ENCODE measurements at places on chromosomes 2 and 18. TPM values are rescaled to one million over a fixed set of nuclear protein-coding genes. Genes with fewer than 3 reads are reported as not detected.

The HAAO gene
- total RNA-seq: 6.0 TPM

DNA sequence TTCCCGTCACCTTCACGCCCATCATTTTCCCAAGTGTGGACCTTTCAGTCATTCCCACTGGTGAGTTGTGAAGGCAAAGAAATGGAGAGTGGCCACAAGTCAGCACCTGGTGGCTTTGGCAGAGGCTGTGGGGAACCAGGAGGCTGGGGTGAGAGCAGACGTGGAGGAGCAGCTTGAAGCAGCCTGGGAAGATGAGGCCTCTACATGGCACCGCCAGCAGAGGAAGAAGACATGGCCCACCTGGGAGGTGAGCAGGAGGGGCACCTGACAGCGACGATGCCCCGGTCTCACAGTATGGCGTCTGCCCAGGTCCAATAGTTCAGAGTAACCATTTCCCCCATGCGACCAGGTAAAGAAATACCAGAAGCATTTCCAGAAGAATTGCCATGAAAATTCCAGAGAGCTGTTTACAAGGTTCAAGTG, 69.0 kb downstream of the TPO start:
- no peaks in the 10 kb centered on the region for H3K36me3 ChIP-seq
- H3K27me3 ChIP-seq: peaks cover 2% of the 10 kb centered on the region
- H3K27ac ChIP-seq: no peak overlapping the region
- ATAC-seq: no peak

GRCh38 chr18:46418663-46419260, 238.3 kb downstream of the LOXHD1 start:
- H3K36me3 ChIP-seq: no peaks in the 10 kb centered on the region
- peak; percentile 76 for ATAC-seq
- H3K27me3 ChIP-seq: no peaks in the 10 kb centered on the region
- no peaks in the 10 kb centered on the region for H3K4me1 ChIP-seq
- H3K27ac ChIP-seq: peak overlapping the region; percentile 69

DNA sequence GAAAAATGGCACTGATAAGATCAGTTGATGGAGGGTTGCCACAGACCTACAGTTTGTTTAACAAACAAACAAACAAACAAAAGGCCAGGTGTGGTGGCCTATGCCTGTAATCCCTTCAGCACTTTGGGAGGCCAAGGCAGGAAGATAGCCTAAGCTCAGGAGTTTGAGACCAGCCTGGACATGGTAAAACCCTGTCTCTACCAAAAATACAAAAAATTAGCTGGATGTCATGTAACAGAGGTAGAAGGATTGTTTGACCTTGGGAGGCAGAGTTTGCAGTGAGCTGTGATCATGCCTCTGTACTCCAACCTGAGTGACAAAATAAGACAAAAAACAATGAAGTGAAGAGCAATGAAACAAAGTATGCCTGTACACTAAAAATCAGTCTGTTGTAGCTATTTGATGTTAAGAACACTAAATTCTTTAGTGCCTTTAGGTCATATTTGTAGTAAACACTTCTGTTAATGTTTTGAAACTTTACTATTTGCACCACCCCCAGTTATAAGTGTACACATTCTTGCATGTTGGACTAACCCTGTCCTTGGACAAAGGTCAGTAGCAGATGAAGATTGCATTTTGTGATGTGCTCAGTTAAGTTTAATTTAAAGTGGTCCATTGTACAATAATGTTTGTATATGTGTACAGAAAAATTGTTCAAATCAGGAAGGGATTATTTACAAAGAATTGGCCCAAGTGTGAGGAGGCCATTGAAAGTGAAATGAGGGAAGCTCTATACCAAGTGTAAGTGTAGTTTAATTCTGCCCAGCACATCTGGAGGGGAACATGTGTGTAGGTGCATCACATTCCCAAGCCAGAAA, 73.9 kb downstream of the KYNU start:
- H3K36me3 ChIP-seq: no peaks in the 10 kb centered on the region
- ATAC-seq: no peak
- H3K4me1 ChIP-seq: no peaks in the 10 kb centered on the region
- no peaks in the 10 kb centered on the region for H3K27me3 ChIP-seq

- no peaks in the 10 kb centered on the region for H3K4me1 ChIP-seq
- no peak overlapping the region for H3K4me3 ChIP-seq
- ATAC-seq: peak; percentile 25
- no peaks in the 10 kb centered on the region for H3K36me3 ChIP-seq
- no peak overlapping the region for H3K27ac ChIP-seq
- no peaks in the 10 kb centered on the region for H3K27me3 ChIP-seq
Measured at GRCh38 chr2:180247658-180248057, 240.6 kb upstream of the CWC22 start.

DNA sequence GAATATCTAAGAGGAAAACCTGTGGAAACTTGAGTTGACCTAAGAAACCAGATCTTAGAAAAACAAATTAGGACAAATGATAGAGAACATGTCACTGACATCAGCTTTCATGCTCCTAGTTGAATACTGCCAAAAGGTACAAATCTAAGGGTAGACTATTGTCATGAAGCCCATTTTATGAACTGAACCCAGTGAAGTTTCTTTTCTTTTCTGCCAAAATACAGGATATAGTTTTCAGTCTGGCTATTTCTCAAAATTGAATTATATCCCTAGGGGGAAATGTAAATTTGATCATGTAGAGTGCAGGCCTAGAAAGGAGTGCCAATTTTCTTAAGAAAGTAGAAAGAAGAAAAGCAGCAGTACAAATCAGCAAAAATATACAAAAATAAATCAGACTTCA, 46.6 kb downstream of the FSIP2 start:
- ATAC-seq: no peak
- no peak overlapping the region for H3K4me3 ChIP-seq
- no peaks in the 10 kb centered on the region for H3K36me3 ChIP-seq

DNA sequence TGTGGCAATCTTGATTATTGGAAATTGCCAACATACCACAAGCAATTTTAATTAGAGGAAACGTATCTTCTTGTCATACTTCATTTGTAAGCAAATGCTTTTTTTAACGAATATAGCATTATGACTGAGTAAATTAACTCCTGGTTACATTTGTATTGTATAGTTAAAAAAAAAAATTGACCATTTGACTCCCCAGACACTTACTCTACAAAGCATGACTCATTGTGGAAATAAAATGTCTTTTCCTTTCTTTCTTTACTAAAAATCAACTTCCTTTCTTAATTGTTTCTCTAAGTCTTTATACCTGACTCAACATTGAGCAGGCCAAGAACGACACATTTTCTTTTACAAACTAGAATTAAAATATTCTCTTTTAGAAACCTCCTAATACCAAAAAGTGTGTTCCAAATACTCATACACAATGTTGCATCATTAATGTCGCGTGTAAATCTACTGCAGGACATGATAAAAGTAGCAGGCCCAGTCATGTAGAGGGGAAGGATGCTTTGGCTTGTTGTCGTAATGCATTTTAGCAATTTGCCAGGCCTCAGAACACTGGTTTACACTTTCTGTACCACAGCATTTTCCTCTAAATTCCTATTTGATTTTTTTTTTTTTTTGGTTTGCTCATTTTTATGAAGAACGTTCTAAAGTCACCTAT, 349.6 kb upstream of the KCNH7 start:
- no peak for ATAC-seq
- H3K4me3 ChIP-seq: no peak overlapping the region
- no peaks in the 10 kb centered on the region for H3K4me1 ChIP-seq
- no peaks in the 10 kb centered on the region for H3K27me3 ChIP-seq
- H3K36me3 ChIP-seq: no peaks in the 10 kb centered on the region

DNA sequence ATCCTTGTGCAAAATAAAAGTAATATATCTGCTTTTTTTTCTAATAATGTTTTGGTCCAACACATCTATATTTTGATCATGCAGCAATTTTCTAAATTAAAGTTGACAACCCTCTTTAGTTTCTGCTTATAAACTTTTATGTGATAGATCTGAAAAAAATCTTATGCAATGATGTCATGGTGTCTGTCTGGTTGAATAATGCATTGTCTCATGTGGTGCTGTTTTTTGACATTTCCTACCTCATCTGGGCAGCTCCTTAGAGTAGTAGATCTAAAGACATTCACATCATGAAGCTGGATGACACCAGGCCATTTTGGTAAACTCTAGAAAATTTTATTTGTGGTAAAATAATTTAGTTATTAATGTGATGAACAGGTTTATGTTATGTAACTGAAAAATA, 106.8 kb upstream of the FN1 start:
- no peaks in the 10 kb centered on the region for H3K4me1 ChIP-seq
- no peaks in the 10 kb centered on the region for H3K36me3 ChIP-seq
- no peaks in the 10 kb centered on the region for H3K27me3 ChIP-seq
- ATAC-seq: no peak

DNA sequence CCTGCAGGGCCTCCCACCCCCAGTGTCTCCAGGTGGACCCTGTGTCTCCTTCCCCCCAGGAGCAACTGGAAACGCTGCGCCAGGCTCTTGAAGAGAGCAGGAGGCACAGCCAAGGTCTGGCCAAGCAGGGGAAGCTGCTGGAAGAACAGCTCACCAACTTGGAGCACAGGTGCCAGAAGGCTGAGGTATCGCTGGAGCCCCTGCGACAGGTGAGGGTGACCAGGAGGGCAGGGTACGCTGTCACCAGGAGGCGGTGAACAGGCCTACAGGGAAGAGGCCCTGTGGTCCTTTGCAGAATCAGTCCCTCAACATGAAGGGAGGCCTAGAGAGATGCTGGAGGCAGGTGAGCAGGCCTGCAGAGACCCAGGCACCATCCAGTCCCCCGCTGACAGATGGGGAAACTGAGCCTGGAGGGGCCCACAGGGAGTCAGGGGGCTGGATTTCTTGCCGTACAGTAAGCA, 15.6 kb upstream of the SNED1 start:
- H3K4me1 ChIP-seq: no peaks in the 10 kb centered on the region
- H3K27me3 ChIP-seq: peaks cover 48% of the 10 kb centered on the region
- no peaks in the 10 kb centered on the region for H3K36me3 ChIP-seq
- H3K27ac ChIP-seq: no peak overlapping the region

The NIF3L1 gene
- total RNA-seq: 13.9 TPM

DNA sequence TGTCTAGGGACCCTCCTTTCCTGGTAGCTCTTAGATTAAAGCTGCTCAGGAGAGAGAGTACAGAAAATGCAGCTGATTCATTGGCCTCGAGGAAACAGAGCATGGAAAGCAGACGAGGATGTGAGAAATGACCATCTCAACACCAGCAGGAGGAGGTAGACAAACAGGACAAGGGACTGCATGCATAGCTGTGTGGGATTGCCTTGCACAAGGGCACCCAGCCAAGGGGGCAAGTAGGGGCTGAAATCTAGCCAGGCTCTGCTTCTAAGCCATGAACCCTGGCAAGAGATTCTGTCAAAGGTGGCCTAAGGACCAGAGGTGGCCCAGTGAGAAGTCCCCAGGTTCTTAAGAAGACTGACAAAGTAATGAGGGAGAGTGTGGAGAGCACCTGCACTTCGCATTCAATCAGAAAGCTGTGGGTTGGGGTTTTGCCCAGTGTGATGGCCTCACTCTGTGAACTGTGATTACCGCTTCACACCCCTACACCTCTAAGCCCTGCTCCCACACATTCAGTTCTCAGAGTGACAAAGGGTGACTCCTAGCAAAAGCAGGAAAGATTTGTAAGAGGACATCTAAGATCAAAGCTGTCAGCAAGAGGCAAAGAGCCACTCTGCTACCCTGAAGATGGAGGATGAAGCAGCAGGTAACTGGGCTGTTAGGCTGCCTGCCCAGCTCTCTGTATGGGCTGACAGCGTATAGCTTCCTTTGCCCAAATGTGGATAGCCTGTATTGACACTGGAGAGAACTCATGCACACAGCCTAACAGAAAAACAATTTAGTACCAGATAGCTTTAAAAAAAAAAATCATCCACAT, 151.3 kb upstream of the PELI1 start:
- H3K36me3 ChIP-seq: no peaks in the 10 kb centered on the region
- no peak for ATAC-seq
- no peak overlapping the region for H3K27ac ChIP-seq
- no peak overlapping the region for H3K4me3 ChIP-seq
- H3K27me3 ChIP-seq: no peaks in the 10 kb centered on the region

DNA sequence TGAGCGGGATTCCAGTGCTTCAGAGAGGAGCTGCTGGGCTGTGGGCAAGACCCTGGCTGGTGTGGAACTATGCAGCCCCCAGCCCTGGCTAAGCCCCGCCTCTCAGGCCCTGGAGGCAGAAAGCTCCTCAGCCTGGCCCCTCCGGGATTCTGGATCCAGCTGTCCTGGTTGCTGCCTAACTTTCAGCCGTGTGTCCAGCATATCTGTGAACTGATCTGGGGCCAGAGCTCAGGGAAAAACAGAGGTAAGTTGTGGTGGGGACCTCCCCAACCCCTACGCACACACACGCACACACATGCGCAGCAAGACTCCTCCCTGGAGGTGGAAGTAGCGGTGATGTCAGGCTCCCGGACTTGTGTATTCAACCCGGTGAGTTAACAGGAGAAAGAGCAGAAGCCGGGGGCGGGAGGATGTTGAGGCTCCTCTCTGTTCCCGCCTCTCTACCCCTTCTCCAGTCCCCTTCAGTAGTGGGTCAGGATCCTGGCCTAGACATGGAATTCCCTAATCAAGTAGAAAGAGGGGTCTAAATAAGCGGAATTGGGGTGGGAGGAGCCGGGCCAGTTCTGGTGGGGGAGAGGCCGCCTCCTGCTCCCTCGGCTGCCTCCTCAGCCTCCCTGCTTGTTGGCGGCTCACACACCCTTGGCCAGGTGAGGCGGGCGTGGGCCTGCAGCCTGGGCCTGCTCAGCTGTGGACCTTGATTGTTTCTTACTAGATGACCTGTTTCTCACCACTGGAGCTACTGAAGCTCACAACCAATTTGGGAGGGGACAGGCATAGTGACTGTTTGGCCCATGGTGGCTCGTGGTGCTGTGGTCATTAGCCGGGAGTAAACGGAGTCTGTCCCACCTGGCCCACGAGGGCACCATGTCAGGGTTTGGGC, 33.4 kb downstream of the SIX2 start:
- ATAC-seq: no peak
- H3K27me3 ChIP-seq: peaks cover 91% of the 10 kb centered on the region
- no peak overlapping the region for H3K27ac ChIP-seq
- no peak overlapping the region for H3K4me3 ChIP-seq
- no peaks in the 10 kb centered on the region for H3K36me3 ChIP-seq

The PLCD4 gene
- total RNA-seq: 4.4 TPM

DNA sequence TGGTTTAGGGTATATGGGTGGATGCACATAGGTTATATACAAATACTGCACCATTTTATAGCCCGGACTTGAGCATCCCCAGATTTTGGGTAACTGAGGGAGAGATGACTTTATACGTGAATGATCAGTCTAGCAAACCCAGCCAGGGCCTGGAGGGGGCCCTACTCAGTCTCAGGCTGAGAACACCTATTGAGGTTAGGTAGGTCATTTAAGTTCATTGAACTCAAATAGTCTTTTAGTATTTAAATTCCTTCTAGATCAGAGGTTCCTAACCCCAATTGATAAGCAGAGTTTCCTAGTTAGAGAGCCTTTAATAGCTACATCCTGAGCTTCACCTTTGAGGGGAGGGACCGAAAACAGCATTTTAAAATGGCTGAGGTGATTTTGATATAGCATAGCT, 487.0 kb downstream of the DCC start:
- no peaks in the 10 kb centered on the region for H3K4me1 ChIP-seq
- no peak overlapping the region for H3K27ac ChIP-seq
- no peak overlapping the region for H3K4me3 ChIP-seq
- no peaks in the 10 kb centered on the region for H3K27me3 ChIP-seq

GRCh38 chr2:135317375-135317774, 213.6 kb downstream of the ZRANB3 start:
- no peak for ATAC-seq
- no peaks in the 10 kb centered on the region for H3K4me1 ChIP-seq
- no peak overlapping the region for H3K27ac ChIP-seq
- H3K4me3 ChIP-seq: no peak overlapping the region
- peaks cover 6% of the 10 kb centered on the region for H3K36me3 ChIP-seq
- no peaks in the 10 kb centered on the region for H3K27me3 ChIP-seq

- peaks cover 96% of the 10 kb centered on the region for H3K4me1 ChIP-seq
- H3K36me3 ChIP-seq: no peaks in the 10 kb centered on the region
- peak overlapping the region; percentile 43 for H3K27ac ChIP-seq
- no peaks in the 10 kb centered on the region for H3K27me3 ChIP-seq
- ATAC-seq: peak; percentile 65
Measured at GRCh38 chr2:98479959-98480524, 35.4 kb downstream of the INPP4A start.

Data from gastroesophageal sphincter (tissue), 4 donors.